Effector CD4-positive, alpha-beta T cell (primary cell): ENCODE measurements at places on chromosomes 7 and 10.

- DNase-seq = no peak
Observed at GRCh38 chr7:129341212-129341611, 93.0 kb upstream of the STRIP2 start.

DNA sequence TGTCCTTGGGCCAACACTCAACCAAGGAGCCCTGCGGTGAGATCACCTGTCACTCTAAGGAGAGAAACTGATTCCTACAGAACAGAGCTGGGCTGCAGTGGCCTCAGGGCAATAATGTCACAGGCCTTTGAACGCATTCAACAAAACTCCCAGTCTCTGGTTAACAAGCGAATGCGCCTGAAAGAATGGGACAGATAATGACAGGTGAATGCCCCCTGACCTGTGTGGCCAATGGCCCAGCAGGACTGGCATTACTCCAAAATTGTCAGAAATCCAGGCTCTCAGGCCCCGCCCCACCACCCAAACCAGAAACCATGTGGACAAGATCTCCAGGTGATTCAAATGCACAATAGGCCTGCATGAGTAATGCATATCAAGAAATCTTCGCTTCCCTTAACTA, 277.7 kb upstream of the KLF6 start:
- DNase-seq = no peak

DNA sequence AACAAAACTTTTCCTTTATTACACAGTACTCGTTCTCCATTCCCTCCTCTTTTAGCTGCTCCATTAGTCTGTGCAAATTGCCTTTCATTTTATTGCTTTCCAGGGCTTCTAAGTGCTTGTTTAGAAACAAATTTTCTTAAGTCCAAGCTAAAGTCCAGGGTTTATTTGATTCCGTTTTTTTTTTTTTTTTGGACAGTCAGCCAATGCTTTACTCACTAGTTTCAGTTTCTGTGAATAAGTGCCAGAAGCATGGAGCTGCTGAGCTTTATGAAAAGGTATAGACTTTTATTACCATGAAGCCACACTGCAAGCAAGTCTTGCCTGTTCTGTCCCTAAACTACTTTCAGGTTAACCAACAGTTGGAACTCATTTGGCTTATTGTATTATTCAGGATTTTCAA, 455.0 kb downstream of the GFRA1 start:
- no peak for DNase-seq

GRCh38 chr7:25062380-25062779, 62.7 kb downstream of the CYCS start:
- DNase-seq = no peak

- DNase-seq = no peak
Observed at GRCh38 chr10:30185916-30186315, 126.5 kb upstream of the JCAD start.

GRCh38 chr7:16130111-16131110, 290.9 kb downstream of the CRPPA start:
- no peak for DNase-seq

GRCh38 chr7:78794101-78794500, 659.4 kb downstream of the MAGI2 start:
- DNase-seq = no peak

DNA sequence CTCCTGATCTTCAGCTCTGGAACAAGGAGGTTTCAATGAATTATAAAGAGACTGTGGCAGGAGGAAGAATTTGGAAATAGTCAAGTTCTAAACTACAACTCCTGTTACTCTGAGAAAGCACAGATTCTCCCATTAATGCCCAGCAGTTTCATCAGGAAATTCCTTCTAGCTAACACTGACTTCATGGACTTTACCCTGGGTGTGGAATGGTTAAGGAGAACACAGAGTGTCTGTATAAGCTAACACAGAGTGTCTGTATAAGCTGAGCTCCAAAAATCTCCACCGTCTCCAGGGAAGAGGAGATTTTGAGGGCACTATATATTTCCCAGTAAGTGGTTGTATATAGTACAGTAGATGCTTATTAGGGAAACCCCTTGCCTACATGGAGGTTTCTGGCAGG, 675.5 kb downstream of the XPNPEP1 start:
- DNase-seq = no peak

- no peak for DNase-seq
Observed at GRCh38 chr10:29670761-29671160, 36.0 kb upstream of the SVIL start.

DNA sequence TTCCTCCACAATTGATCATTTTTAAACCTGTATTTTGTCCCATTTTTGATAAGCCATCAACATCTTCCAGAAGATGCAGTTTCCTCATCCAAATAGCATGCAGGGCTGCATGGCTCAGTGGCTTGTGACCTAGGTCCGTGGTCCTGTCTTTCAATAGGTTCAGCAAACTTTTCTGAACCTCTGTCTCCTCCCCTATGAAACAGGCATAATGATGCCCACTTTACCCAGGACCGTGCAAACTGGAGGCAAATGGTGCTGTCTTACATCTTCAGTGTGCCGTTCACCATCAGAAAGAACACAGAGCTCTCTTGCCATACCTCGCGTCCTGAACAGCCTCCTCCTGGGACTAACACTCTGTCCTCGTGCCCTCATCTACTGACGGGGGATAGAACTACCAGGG, 22.3 kb upstream of the FIGNL1 start:
- no peak for DNase-seq

DNA sequence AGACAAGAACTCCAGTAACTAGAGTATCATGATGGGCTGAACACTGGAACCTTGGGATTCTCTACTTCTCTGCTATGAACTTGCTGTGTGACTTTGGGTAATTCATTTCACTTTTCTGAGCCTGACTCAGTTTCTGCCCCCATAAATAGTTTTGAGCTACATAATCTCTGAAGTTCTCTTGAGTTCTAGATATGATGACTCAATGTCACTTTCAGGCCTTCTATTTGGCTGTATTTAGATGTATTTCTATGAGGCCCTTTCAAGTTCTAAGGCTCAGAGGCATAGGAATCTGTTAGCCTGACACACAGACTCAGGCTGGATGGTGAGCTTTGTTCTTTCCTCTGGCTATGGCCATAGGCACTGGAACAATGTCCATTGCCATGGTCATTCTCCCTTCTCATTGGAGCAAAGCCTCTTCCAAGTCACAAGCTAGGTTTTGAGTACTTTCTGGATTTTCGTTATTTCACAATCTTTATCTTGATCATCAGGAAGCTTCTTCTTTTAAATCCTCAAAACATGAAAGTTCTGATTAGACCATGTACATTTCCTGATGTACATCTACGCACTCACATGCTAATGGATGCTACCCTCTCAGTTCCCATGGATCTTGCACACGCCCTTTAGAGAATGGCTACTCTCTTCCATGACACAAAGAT, 101.6 kb downstream of the TES start:
- DNase-seq = no peak

DNA sequence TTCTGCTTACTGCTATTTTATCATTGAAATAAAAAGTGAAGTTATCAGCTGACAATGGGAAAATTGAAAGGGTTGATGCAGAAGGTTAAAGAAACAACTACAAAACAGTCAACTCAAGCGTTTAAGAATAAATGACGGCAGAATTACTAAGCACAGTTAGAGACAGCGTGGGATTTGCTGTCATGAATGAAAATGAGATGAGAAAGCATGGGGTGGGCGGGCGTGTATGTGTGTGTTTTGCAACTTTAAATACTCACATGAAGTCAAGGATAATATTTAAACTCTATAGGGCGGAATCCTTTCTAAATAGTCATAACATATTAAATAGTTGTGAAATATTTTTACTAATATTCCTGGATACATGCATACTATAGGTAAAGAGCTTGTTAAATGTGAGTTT, 450.8 kb downstream of the ETV1 start:
- DNase-seq = no peak

DNA sequence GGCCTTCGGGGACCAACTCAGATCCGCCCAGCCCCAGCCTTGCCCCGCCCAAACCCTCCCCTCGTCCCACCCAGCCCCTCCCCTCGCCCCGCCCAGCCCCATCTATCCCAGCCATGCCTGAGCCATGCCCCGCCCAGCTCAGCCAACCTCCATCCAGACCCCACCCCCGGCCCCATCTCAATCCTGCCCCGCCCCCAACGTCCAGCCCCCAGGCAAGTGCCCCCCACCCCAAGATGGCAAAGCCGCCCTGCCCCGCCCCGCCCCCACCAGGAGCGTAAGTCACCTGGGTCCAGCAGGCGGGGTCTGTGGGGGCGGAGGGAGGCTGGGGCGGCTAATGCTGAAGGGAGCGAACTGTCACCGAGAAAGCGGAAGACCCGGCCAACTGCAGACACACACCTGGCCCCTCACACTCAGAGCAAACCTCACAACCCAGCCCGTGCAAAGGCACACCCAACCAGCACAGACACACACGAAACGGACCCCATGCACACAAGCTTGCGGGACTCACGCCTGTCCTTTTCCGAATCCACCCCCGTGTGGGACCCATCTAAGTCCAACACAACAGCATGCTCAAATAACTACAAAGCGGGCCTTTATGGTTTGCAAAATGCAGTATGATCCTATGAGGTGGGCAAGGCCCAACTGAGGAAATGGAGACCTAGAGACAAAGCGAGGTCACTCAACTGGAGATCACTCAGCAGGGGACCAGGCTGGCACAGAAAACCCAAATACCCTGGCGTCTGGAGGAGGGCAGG, 11.5 kb upstream of the OGA start:
- DNase-seq = peak; percentile 65

- DNase-seq = no peak
Observed at GRCh38 chr7:40629891-40630290, 495.1 kb downstream of the SUGCT start.

DNA sequence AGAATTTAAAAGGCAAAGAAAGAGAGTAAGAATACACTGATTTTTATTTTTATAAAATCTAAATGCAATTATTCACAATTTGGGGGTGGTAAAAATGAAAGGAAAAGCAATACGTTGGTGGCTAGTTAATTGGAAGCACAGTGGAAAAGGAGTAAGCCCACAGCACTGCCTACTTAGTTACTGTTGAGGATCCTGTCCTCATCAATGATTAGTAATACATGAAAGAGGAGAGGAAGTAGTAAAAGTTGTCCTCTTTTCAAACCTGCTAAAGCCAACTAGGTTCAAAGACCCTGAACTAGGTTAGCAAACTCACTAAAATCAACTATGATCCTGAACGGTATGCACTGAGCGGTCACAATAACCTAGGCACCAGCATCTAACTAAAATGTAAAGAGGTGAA, 52.7 kb upstream of the LRRN3 start:
- DNase-seq = no peak

- no peak for DNase-seq
Observed at GRCh38 chr7:132546366-132547127, 29.7 kb downstream of the PLXNA4 start.

- DNase-seq = no peak
Observed at GRCh38 chr7:41809529-41809939, 106.6 kb upstream of the INHBA start.

DNA sequence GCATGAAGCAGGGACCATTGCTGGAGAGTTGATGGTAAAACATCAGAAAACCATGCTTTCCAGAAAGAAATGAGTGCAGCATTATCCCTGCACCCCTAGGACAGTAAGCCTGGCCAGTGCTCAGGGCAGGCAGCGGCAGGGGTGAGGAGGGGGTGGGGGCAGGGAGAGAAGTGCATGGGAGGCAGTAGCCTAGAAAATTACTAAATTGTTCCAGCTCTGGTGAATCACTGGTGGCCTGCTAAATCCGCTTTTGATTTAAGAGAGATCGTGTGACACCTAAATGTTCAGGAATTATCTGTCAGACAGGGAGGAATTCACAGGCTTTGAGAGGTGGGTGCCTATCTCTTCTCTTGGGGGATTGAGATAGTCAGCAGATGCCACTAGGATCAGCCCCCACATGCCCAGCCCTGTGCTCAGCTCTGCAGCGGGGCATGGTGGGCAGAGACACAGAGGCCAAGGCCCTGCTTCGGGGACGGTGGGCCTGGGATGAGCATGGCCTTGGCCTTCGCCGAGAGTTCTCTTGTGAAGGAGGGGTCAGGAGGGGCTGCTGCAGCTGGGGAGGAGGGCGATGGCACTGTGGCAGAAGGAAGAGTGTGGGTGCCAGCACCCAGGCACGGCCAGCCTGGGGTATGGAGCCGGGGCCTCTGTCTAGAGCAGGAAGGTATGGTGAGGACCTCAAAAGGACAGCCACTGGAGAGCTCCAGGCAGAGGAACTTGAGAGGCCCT, 5.0 kb upstream of the AQP1 start:
- DNase-seq = no peak

DNA sequence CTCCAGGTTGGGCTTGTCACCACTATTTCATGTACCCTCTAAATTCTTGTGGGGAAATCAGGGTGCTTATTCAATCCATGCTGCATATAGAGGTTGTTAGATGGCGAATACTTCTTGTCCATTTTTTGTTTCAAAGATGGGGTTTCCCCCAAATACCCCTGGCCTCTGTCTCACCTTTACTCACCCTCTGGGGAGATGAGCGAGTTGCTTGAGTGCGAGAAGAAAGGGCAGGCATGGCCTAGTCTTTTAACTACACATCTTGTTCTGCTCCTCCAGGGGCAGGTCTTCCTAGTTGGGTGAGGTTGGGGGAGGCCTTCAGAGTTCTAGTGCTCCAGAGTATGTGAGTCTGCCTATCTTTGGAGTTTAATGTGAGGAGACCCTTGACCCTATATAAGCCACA, 46.2 kb downstream of the HHEX start:
- no peak for DNase-seq
